CD14-positive monocyte (primary cell): ENCODE measurements at places on chromosomes 2 and 18. TPM values are rescaled to one million over a fixed set of nuclear protein-coding genes. Genes with fewer than 3 reads are reported as not detected.

TLX2 gene
- polyA plus RNA-seq = not detected

SCYGR2 gene
- not detected for polyA plus RNA-seq

INHA gene
- not detected for polyA plus RNA-seq

SP110 gene
- 39.1 TPM for polyA plus RNA-seq

WNT6 gene
- polyA plus RNA-seq = 0.27 TPM

DNA sequence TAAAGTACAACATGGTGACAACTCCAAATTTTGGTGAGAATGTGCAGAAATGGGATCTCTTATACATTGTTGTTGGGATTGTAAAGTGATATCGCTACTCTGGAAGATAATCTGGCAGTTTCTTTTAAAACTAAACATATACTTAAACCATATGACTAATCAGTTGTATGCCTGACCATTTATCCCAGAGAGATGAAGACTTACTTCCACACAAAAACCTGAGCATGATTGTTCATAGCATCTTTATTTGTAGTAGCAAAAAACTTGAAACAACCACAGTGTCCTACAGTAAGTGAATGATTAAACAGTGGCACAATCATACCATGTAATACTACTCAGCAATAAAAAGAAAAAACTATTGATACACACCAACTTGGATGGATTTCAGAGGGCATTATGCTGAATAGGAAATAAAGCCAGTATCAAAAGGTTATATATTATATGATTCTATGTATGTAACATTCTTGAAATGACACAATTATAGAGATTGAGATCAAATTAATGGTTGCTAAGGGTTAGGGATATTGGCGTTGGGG, 47.3 kb downstream of the EPB41L5 start:
- no peak overlapping the region for H3K4me3 ChIP-seq
- no peak overlapping the region for H3K27ac ChIP-seq
- no peaks in the 10 kb centered on the region for H3K27me3 ChIP-seq
- no peak for DNase-seq
- H3K4me1 ChIP-seq = no peaks in the 10 kb centered on the region
- H3K36me3 ChIP-seq = no peaks in the 10 kb centered on the region

- DNase-seq = no peak
- no peaks in the 10 kb centered on the region for H3K4me1 ChIP-seq
- no peaks in the 10 kb centered on the region for H3K27me3 ChIP-seq
- no peak overlapping the region for H3K4me3 ChIP-seq
- H3K27ac ChIP-seq = no peak overlapping the region
- H3K36me3 ChIP-seq = no peaks in the 10 kb centered on the region
Measured at GRCh38 chr18:56139792-56140254, 498.6 kb downstream of the TXNL1 start.

DNA sequence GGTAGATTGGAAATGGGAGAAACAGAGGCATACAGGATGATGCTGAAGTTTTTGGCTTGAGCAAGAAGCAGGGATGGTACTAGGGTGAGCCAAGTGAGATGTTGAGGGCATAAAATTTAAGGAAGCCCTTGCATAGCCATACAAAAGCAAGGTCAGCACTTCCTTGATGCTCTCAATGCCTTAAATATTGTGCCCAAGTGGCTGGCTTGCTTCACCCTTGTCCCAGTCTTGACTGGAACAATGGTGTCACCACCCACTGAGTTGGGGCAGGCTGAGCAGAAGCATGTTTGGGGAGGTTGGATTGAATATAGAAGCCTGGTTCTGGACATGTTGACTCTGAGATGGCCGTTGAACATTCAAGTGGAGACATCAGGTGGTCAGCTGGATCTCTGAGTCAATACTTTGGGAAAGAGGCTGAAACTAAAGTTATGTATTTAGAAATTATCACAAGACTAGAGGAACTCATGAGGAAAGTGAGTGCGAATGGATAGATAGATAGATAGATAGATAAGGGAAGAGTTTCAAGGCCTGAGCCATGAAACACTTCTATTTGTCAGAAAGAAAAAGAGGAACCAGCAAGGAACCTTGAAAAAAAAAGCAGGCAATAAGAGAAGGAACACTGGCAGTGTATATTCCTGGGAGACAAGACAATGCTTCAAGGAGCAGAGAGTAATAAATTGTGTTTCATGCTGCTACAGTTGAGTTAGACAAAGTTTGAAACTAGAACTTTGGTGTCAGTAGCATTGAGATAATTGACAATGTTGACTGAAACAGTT, 43.0 kb upstream of the HNMT start:
- H3K27me3 ChIP-seq = no peaks in the 10 kb centered on the region
- no peak for DNase-seq
- no peak overlapping the region for H3K4me3 ChIP-seq

GRCh38 chr2:158761621-158762020, 33.5 kb upstream of the DAPL1 start:
- no peak overlapping the region for H3K27ac ChIP-seq
- H3K36me3 ChIP-seq = no peaks in the 10 kb centered on the region
- no peaks in the 10 kb centered on the region for H3K27me3 ChIP-seq
- no peak for DNase-seq
- H3K4me1 ChIP-seq = no peaks in the 10 kb centered on the region

DNA sequence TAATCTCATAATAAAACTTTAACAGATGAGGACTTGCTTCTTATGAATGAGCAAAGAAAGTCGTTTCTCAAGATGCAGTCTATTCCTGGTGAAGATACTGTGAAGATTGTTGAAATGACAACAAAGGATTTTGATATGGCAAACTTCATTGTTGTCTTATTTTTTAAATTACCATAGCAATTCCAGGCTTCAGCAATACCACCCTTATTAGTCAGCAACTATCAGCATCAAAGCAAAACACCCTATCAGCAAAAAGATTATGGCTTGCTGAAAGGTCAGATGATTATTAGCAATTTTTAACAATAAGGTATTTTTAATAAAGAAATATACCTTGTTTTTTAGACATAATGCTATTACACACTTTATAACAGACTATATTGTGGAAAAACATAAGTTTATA, 88.3 kb downstream of the COL5A2 start:
- no peaks in the 10 kb centered on the region for H3K4me1 ChIP-seq
- no peaks in the 10 kb centered on the region for H3K27me3 ChIP-seq
- no peak overlapping the region for H3K27ac ChIP-seq

DNA sequence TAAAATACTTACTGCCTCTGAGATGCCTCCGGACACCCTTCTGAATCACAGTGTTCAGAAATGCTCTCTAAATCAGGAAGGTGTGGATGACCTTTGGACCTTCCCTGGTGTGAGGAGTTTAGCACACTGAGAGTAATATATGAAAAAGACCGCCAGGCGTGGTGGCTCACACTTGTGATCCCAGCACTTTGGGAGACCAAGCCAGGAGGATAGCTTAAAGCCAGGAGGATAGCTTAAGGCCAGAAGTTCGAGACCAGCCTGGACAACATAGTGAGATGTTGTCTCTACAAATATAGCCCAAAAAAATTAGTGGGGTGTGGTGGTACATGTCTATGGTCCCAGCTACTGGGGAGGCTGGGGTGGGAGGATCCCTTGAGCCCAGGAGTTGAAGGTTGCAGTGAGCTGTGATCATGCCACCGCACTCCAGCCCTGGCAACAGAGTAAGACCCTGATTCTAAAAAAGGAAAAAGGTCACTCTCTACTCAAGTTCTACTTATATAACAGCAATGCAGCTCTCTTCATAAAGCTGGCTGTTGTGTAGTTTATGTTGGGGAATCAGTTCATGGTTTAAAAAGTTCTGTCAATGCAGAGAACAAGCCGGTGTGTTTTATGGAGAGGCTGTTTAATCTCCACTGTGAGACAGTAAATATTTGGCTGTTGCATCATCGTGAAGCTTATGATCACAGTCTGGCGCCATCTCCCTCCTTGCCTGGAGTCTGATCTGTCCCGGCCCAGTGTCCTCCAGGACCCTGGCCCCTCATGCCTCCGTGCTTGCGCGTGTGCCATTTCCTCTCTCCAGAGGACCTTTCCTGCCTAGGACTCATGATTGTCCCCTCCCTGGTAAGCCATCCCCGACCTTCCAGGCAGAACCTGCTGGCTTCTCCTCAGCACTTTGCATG, 184.5 kb downstream of the FAM210A start:
- H3K27me3 ChIP-seq = no peaks in the 10 kb centered on the region
- H3K36me3 ChIP-seq = peaks cover 11% of the 10 kb centered on the region
- no peak for DNase-seq
- H3K27ac ChIP-seq = no peak overlapping the region
- H3K4me3 ChIP-seq = no peak overlapping the region

DNA sequence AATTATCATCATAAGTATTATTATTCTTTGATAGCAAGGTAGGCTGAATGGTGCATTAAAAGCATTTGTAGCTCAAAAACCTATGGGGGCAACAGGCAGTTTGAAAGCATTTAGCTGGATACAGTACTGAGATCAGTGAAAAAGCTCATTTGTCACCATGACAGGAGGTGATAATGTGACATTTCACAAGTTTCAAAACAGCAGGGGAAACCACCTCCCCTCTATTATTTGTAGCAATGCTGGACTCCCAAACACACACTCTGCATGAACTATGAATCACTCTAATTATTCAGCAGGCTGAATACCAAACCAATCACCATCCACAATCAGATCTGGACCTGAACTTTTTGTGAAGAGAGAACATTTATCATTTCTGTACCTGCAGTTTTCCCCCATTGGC, 63.4 kb downstream of the MYO5B start:
- no peak overlapping the region for H3K27ac ChIP-seq
- no peaks in the 10 kb centered on the region for H3K4me1 ChIP-seq
- no peak for DNase-seq
- H3K4me3 ChIP-seq = no peak overlapping the region

- no peaks in the 10 kb centered on the region for H3K27me3 ChIP-seq
- no peaks in the 10 kb centered on the region for H3K4me1 ChIP-seq
- H3K27ac ChIP-seq = no peak overlapping the region
- no peak overlapping the region for H3K4me3 ChIP-seq
- no peak for DNase-seq
Measured at GRCh38 chr2:51620796-51621195, 588.9 kb upstream of the NRXN1 start.

DNA sequence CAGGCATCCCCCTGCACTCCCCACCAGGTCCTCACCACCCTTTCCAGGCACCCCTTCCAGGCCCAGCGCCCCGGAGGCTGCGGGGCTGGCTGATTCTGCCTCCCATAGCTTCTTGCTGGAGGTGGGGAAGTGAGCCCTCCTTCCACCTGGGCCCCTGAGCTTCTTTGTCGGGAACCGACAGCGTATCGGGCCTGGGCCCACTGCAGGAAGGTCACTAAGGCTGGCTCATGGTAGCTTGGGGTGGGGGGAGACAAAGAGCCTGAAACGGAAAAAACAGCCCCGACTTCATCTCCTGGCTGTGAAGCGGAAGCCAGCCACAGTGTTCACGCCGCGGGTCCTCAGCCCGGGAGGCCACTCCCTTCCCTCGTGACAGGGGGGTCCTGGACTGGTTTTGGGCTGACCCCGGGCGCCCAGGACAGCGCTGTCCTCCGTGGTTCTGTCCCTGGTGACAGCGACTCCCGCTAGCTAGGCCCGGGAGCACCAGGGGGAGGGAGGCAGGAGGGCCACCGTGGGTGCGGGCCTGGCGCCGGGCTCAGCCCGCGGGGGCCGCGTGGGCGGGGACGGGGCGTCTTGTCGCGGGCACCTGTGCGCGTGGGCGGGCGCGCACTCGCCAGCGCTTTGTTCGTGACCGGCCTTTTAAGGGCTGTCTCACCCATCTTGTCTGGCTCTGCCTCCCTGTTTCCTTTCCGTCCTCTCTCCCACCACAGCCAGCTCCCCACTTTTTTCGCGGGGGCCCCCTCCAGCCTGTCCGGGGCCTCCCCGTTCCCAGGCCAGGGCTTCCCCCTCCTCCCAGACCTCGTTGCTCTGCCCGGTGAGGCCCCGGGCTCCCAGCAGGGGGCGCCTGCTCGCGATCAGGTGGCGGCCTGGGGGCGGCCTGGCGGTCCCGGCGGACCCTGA, 64.9 kb downstream of the DNMT3A start:
- no peak overlapping the region for H3K27ac ChIP-seq
- peaks cover 76% of the 10 kb centered on the region for H3K4me1 ChIP-seq
- DNase-seq = peak; percentile 59
- H3K36me3 ChIP-seq = peaks cover under 1% of the 10 kb centered on the region

DNA sequence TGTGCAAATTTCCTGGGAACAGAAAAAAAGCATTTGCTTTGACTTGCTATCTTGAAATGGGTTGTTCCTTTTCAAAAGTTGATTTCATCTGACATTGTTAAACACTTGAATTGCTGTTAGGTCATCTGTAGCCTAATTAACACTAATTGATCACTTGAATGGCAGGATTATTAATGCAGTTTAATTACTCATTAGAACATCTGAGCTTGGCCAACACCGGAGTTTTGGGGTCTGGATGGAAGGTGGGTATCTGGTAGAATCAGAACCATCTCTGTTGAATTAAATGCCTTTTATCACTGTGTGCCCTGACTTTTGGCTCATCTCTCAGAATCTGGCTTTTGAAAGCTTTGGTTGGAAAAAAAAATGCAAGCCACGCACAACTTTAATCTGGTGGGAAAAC, 8.4 kb downstream of the DAPL1 start:
- DNase-seq = no peak
- no peaks in the 10 kb centered on the region for H3K4me1 ChIP-seq
- H3K4me3 ChIP-seq = no peak overlapping the region
- no peaks in the 10 kb centered on the region for H3K36me3 ChIP-seq
- H3K27ac ChIP-seq = no peak overlapping the region
- H3K27me3 ChIP-seq = no peaks in the 10 kb centered on the region

- no peaks in the 10 kb centered on the region for H3K4me1 ChIP-seq
- H3K4me3 ChIP-seq = no peak overlapping the region
- DNase-seq = no peak
Measured at GRCh38 chr2:33093283-33093993, 146.7 kb downstream of the LTBP1 start.

GRCh38 chr2:109176928-109177327, 47.9 kb downstream of the SH3RF3 start:
- no peaks in the 10 kb centered on the region for H3K27me3 ChIP-seq
- no peak for DNase-seq
- no peaks in the 10 kb centered on the region for H3K36me3 ChIP-seq
- no peak overlapping the region for H3K27ac ChIP-seq

DNA sequence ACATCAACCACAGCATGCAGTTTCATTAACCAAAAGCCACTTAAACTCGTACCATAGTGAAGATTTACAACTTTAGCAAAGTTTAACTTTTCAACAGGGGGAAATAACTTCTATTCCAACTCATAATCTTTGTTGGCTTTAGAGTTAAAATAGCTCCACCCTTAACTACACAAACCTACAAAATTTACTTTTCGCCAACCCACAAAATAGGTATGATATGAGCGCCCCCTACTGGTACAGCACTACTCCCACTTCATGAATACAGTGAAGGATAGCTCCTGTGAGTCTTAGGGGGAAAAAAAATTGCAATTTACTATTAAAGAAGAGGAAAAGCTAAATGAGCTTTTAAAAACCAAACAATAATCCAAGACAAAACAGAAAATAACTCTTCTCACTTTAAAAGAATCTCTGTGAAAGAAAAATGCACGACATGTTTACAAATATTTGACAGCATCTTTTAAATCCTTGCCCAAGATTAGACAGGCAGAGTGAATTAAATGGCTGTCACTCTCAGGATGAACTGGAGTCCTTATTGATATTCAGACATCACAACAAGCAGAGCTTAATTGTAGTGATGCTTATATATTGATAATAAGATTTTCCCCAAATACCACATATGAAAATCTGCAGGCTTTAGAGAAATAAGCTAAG, 32.2 kb downstream of the TMEFF2 start:
- H3K4me3 ChIP-seq = peak overlapping the region; percentile 29
- peaks cover 9% of the 10 kb centered on the region for H3K4me1 ChIP-seq
- no peaks in the 10 kb centered on the region for H3K36me3 ChIP-seq
- H3K27ac ChIP-seq = no peak overlapping the region
